RPMI7951 (cell line): ENCODE measurements at places on chromosomes 2 and 18. TPM values are rescaled to one million over a fixed set of nuclear protein-coding genes. Genes with fewer than 3 reads are reported as not detected.

The EGR4 gene
- total RNA-seq = not detected in 2 replicates

- peak; percentile 48 for DNase-seq
These were observed 5.3 kb upstream of the FLACC1 start for GRCh38 chr2:201362396-201362795.

GRCh38 chr2:206079699-206080465 lies 6.1 kb downstream of the INO80D start:
- no peak for DNase-seq

- DNase-seq = no peak
These were observed 333.7 kb upstream of the SKOR2 start for GRCh38 chr18:47585136-47585535.

DNA sequence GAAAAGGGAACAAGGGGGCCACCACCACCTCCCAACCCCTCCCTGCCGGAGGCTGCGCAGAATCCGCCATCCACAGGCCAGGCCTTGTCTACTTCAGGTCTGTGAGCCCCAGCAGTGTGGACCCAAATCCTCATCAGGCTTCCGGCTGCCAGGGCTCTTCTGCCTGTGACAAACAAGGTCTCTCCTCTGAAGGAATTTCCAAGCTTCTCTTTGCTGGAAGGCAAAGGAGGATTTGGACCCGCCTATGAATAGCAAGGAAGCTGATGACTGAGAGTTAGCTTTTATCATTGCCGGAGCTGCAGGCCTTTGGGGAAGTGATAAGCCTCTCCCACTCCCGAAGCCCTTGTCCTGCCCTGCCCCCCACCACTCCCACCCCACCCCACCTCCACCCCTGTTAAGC lies 93.7 kb upstream of the SH3BP4 start:
- no peak for DNase-seq

DNA sequence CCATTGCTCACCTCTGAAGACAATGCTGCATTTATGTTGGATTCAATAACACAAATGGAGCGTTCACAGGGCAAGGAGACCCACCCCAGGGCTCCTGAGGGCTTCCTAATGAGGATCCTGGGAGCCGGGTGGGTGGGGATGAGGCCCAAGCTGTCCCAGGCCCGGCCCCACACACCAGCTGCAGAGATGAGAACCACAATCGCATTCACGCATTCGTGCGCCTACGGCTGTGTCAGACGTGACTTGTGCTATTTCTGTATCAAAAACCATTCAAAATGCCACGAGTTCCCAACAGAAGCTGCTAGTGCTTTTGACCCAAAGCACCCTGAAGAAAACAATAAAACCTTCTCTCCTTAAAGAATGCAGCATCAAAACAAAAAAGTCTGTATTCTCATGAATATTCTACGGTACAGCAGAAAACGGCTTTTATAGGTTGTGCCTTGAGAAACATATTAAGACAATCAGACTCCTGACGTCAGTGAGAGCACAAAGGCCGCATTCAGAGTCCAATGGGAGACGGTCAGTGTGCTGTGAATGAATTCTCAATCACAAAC lies 205.4 kb downstream of the HDAC4 start:
- peak; percentile 47 for DNase-seq
